Colonic mucosa (tissue), 4 donors: ENCODE measurements at places on chromosomes 11 and 22.

DNA sequence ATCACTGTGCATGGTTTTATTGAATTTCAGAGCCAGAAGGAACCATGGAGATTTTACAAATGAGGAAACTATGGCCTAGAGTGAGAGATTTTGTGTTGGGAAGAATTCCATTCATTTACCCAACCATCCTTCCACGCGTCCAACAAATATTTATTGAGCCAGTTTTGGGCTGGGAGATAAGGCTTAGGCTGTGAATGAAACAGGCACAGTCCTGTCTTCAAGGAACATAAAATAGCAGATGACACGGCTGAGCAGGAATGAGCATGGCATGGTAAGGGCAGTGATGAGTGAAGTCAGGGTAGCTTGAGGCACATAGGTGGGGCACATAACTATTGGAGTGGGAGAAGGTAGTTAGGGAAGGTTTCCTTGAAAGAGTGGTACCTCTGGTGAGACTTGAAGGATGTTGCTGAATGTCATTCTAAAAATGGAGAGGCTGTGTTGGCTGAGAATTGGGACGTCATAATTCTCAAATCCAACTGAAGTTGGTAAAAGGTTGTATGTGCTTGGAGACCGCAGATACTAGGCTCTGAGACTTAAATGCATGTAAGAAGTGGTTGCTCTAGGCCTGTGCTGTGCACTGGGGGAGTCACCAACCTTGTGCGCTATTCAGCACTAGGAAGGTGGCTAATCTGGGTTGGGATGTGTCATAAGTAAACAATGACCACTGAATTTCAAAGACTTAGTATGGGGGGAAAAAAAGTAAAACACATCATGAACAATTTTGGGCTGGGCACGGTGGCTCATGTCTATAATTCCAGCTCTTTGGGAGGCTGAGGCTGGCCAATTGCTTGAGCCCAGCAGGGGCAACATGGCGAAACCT lies 51.9 kb downstream of the TEAD1 start:
- no peak for DNase-seq

DNA sequence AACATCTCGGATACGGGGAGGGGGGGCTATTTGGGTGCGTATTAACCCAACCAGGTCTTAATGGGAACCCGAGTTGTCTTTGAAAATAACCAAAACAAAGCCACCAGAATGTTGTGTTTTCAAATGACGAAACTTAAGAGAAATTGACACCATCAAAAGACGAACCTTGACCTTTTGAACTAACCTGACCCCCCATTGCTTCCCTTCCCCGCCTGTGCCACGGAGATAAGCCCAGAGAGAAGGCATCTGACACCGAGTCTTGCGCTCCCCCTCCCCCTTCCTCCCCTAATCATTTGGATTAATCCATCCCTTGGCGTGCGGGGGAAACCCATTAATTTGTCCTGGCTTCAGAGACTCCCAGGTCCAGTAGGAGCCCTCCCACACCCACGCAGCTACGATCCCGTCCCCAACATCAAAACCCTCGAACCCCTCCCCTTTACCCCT lies 4.5 kb upstream of the GCAT start:
- DNase-seq = no peak

DNA sequence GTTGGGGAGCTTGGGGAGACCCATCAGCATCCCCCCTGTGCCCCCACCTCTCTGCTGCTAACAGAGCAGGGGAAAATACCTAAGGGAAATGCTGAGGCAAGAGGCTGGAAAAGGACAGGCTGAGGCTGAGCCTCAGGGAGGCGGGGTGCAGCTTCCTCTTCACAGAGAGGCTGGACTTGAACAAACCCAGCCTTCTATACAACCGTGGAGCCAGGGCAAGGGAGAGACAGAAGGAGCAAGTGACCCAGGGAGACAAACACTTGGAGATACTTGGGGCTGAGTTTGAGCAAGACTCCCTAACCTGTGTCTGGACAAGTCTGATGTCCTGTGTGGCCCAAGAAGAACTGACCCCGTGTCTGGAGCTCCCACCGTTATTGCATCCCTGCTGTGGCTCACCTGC lies at the start of gene SLCO2B1:
Gene SLCO2B1 (plus strand): TSS at position 229 of the 400 bp plus-strand sequence. CDS start 275 bp downstream, outside the sequence.
- DNase-seq = peak; percentile 75

DNA sequence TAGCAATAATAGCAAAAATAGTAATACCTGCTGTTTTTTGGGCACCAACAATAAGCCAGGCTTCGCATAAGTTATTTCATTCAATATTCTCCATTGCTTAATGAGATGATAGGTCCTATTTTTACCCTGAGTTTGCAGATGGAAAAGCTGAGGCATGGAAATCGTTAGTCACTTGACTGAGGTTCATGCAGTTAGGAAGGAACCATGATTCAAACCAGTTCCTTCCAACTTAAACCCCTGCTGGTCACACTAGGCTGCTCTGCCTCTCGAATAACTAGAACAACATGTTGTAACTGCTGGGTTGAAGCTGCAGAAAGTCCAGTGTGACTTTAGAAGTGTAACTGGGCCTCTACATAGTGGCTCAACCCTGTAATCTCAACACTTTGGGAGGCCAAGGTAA lies 69.3 kb downstream of the SEZ6L start:
- no peak for DNase-seq

- peak; percentile 54 for DNase-seq
These were observed 75.7 kb downstream of the KIAA1671 start for GRCh38 chr22:25027959-25028840.

- no peak for DNase-seq
These were observed 157.5 kb upstream of the E2F8 start for GRCh38 chr11:19398273-19398672.

DNA sequence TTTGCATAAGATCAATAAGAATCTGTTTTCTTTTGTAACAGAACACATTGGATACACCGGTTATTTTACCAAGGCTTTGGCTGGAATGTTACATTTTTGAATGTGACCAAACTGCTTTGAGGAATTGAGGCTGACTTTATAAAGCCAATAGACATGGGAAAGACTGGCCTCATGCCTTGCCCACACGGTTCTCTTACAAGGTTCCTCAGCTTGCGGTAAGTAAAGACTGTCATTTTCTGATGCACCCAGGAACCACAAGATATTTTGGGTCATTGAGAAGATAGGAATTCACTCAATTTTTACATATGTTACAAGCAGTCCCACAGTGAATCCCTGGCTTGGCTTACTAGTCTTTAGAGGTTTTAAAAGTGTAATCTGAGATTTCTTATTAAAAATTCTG lies 23.9 kb downstream of the OR10A6 start:
- no peak for DNase-seq

DNA sequence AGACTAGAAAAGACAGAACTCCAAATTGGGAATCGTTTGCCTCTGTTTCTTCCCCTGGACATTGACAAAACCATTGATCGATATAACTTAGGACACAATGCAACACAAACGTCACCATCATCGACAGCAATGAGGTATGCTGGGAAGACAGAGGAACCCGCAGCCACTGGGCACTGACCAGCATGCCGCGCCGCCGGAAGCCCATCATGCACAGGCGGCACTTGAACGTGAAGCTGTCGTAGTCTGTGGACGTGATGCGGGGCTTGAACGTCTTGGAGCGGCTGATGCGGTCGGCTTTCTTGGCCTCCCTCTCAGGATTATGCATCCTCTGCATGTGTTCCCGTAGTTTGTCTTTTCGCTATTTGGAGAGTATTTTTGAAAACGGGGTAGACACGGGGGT lies 23.0 kb upstream of the NFRKB start:
- DNase-seq = no peak

- DNase-seq = no peak
These were observed 34.9 kb downstream of the SERPIND1 start for GRCh38 chr22:20808844-20809243.

GRCh38 chr11:57668434-57668782 lies 494 bp downstream of the ZDHHC5 start:
- DNase-seq = no peak

DNA sequence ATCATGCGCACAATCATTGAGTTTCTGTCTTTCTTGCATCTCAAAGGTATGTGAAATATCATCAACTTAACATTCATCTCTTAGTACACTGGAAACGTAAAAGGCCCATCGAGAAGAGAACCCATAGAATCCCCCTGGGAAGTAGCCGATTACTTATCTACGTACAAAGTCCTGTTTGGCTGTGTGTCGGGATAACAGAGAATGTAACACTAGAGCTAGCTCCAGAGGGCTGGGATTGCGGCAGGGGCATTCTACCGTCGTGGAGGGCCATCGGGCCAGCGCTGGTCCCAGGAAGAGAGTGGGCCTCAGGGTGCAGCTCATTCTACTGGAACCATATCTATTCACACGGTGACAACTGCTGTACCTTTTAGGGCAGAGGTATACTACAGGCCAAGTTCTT lies 4.5 kb downstream of the GAL start:
- DNase-seq = no peak

- no peak for DNase-seq
These were observed 148.1 kb upstream of the BLID start for GRCh38 chr11:122264121-122264520.

DNA sequence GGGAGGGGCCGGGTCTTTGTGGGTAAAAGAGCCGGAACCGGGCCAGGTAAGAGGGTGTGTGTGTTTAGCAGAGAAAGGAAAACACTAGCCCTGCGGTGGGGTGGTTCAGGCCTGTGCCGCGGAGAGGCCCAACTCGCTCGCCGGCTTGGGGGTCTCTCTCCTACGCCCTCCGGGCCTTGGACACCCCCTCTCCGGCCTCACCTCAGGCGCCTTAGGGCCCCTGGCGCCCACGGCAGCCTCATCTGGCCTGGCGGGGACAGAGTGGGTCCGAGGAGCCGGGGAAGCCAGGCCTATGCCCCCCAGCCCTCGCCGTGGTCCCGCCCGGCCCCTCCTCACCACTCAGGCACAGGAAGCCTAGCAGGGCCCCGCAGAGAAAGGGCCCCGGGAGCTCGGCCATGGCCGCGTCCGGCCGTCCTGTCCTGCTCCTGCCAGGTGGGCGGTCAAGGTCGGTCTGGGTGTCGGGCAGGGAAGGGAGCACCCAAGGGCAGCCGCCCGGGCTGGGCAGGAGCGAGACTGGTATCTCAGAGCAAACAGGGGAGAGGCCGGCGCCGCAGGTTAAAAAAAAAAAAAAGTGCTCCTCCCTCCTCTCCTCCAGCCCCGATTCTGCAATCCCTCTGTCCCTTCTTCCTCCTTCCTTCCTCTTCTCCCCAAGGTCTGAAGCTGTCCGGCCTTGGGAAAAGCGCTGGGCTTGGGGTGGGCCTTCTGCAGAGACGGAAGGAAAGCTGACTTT lies at the start of gene VSIG2:
Gene VSIG2 (minus strand): TSS at position 515 of the 730 bp plus-strand sequence. CDS start 118 bp downstream, at position 397.
- peak; percentile 71 for DNase-seq

- no peak for DNase-seq
These were observed 646.0 kb downstream of the OPCML start for GRCh38 chr11:132886335-132886734.

- DNase-seq = no peak
These were observed 35.0 kb downstream of the PPFIA1 start for GRCh38 chr11:70305501-70305900.

DNA sequence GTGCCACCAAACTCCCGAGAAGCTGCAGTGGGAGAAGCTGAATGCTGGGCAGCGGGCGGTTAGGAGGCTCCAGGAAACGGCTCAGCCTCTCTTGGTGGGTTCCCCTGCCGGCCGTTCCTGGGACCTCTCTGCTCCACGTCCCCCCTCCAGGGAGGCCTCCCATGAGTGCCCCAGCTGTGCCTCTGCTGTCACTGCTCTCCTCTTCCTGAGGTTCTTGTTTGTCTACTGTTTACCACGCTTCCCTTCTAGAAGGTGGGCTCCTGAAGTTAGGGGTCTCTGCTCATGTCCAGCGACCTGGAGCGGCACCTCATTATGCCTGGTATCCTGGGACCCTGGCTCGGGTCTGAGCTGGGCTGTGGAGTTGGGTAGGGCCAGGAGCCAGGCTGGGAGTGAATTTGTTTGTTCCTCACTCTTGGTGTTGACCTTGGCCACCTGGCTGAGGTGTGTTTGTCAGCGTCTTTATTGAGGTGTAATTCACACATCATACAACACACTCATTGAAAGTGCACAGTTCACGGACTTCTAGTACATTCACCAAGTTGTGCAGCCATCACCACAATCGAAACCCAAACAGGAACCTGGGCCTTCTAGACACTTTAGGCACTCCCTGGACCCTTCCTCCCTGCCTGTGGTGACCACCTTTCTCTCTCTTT lies 37.8 kb upstream of the GRAMD4 start:
- DNase-seq = peak; percentile 84

DNA sequence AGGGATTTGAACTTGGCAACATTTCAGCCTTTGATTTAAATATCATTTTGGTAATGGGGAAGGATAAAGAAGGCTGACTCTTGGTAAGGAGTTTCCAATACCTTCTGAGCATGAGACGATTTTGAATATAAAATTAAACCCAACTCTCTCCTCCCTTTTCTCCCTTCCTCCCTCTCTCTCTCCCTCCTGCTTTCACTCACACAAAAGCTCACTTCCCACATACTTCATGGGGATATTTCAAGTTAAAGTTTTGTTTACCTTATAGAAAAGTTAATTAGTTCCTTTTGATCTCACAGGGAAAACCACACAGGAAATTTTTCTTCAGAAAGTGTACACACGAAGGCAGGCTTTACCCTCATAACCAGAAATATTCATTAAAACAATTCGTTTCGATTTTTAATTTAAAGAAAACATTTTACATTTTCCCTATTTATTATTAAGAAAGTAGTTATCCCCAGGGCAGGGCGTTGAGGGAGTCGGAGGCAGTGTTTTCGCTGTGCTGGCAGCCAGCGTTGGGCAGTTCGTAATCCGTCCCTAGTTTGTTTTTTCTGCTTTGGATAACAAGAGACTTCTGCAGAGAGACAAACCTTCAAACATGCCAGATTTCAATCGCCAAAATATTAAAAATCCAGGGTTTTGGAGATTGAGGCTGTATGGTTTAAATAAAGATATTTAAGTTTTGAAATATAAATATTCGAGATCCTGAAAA lies 25.3 kb upstream of the ALX4 start:
- DNase-seq = no peak

GRCh38 chr11:44199816-44200215 lies 104.3 kb downstream of the EXT2 start:
- DNase-seq = no peak

DNA sequence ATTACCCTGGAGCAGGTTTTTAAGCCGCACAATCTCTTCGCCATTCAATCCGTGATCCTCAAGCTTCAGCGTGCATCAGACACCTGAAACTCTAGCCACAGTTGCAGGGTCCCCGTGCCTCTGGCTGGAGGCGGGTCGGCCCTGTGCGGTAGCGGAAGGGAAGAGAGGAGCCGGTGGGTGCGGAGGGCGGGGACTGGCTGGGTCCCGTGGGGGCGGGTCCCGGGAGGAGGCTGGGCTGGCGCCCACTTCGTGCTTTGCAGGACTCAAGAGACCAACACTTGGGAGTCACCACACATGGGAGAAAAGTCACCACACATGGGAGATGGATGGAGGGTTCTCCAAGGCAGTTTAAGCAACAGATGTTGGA lies 772 bp downstream of the C22orf15 start:
- DNase-seq = no peak

DNA sequence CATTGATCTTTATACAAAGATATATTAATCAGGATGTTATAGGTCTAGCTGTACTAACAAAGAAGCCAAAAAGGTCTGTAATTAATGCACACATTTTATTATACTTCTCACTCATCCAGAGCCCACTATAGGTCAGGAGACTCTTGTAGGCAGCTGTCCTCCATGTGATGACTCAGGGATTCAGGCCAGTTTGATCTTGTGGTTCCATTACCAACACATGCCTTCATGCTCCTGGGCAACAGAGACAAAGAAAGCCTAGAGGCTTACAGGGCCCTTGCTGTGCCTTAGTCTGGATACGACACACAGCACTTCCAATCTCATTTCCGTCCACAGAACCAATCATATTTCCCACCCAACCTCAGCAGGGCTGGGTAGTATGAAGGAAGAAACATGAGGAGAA lies 150.3 kb upstream of the NCAM1 start:
- no peak for DNase-seq

GRCh38 chr11:90556606-90557005 lies 333.8 kb upstream of the CHORDC1 start:
- DNase-seq = no peak
